SJCRH30 (cell line): ENCODE measurements at places on chromosomes 12 and 14. TPM values are rescaled to one million over a fixed set of nuclear protein-coding genes. Genes with fewer than 3 reads are reported as not detected.

Gene GLT1D1
- total RNA-seq = 0.10 TPM in 1 of 2 replicates, not detected in the other

Gene ALDH1L2
- total RNA-seq = 0.45 and 0.48 TPM in 2 replicates

Gene STAC3
- 1,199 and 1,339 TPM in 2 replicates for total RNA-seq

GRCh38 chr12:120116441-120116791, at the start of gene RAB35:
TSS of gene RAB35 (minus strand) at chr12:120116753. CDS start at chr12:120116650, 103 bp downstream.
- no peak for DNase-seq

Gene TMEM229B
- total RNA-seq = not detected in 2 replicates

Gene ADAM21
- total RNA-seq = 0.15 and 0.67 TPM in 2 replicates

Gene SBNO1
- total RNA-seq = 38.4 and 40.8 TPM in 2 replicates

- no peak for DNase-seq
Measured at GRCh38 chr12:95343461-95344230, 126.0 kb downstream of the VEZT start.

DNA sequence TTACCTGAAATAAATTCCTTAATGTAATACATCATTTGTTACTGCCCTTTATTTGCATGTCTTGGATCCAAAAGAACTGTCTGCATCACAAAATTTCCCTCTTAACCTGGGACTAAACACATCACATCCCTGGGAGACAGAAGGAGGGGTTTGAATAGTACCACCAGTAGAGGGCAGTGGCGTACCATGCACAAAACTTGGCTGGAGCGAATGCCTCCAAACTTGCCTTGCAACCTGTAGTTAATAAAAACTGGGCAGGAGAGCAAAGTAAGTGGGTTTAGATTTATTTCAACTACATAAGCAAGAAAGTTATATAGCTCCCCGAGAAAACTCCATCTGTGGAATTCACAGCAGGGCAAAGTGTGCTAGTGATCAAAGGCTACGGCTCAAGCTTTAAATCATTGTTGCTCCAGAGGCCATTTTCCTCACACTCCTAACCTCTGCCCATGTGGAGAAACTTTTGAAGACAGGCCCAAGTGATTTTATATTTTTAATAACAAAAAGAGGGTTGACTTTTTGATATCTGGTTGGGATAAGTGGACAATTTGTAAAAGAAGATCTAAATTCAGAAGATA, 1176.7 kb upstream of the SEL1L start:
- DNase-seq = peak; percentile 78

GRCh38 chr12:48890657-48891418, 25.2 kb upstream of the RND1 start:
- peak; percentile 88 for DNase-seq

- peak; percentile 94 for DNase-seq
Measured at GRCh38 chr14:68824517-68825347, 31.9 kb upstream of the ZFP36L1 start.

DNA sequence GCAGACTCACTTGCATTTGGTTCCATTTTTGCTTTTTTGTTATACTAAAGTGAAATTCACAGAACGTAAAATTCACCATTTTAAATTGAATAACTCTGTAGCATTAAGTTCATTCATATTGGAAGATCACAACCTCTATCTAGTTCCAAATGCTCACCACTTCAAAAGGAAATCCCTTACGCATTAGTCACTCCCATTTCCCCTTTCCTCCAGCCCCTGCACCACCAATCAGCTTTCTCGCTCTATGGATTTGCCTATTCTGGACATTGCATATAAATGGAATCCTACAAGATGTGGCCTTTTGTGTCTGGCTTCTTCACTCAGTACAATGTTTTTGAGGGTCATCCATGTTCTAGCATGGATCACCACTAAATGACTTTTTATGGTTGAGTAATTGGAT, 294.5 kb downstream of the KSR2 start:
- no peak for DNase-seq

DNA sequence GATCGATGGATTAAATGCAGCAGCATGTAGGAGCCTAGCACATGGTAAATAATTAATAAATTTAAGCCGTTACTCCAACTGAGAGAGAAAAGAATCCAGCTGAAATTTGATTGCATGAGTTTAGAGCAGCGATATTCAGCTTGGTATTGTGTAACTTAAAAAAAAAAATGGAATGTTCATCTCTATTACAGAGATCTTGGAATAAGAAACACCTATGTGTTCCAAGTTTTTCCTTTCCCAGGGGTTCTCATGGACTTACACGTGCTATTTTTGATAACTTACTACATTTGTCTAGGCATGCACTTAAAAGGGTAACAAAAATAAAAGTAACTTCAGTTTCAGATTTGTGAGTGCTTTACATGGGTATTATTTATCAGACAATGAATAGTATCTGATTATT, 122.8 kb downstream of the RASSF9 start:
- DNase-seq = no peak

DNA sequence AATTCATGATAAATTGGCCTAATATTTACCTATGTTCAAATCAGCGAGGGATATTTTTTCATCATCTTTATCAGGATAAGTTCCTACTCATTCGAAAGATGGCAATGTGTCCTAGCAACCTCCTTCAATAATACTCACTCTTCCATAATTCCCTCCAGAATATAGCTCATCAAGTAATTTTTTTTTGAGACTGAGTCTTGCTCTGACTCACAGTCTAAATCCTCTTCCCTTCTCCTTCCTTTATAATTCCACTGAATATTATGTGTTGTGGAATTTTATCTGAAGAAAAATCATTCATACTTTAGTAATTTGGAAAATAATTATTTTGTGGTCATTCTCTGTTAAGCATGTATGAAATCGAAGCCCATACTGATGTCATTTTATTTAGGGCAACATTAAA, 663.8 kb downstream of the FLRT2 start:
- no peak for DNase-seq

Gene CYP27B1
- total RNA-seq = 72.6 and 97.4 TPM in 2 replicates

DNA sequence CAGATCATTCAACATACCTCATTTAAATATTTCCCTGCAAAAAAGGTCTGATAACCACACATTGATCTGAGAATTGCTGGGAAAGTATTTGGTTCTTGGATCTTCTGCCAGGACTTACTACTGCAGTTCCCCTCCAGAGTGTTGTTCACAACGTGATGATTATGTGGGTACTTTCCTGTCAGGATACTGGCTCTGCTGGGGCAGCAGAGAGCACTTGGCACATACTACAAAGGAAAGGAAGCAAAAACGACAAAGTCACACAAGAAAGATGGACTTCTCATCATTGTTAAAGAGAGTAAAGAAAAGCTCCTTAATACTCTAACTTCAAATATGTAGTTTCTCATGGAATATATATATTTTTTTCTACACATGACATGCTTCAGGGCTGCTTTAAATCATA, 11.5 kb downstream of the GNS start:
- DNase-seq = no peak

DNA sequence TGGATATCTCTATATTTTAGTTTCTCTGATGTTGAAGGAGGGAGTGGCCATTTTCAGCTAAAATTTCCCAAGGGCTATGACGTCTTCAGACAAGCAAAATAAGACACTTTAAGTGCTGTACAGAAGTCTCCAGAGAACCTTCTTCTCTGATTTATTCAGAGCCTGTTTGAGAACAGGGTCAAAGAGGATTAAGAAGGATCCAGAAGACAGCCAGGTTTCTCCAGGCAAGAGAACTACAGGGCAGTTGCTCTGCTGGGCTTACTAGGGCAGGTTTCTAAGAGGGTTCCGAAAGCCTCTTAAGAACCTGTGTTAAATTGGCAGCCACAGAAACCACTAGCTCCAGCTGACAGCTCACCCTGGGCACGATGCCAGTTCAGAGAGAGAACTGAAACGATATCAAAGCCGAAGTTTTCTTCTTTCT, 1.2 kb downstream of the MGP start:
- DNase-seq = peak; percentile 88

DNA sequence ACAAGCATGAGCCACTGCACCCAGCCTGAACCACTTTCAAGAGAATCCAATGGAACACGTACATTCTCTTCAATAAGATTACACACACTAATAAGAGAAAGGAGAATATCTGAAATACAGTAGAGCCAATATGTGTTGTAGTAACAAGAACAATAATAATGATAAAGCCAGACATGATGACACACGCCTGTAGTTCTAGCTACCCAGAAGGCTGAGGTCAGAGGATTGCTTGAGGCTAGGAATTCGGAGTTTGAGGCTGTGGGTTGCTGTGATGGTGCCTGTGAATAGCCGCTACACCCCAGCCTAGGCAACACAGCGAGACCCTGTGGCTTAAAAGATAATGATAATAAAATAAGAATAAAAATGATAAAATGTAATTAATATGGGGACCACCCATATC, 15.6 kb downstream of the APOBEC1 start:
- no peak for DNase-seq

Gene PPP1R36
- total RNA-seq = 0.24 and 0.56 TPM in 2 replicates

- no peak for DNase-seq
Measured at GRCh38 chr12:98456576-98457573, 58.5 kb upstream of the TMPO start.

DNA sequence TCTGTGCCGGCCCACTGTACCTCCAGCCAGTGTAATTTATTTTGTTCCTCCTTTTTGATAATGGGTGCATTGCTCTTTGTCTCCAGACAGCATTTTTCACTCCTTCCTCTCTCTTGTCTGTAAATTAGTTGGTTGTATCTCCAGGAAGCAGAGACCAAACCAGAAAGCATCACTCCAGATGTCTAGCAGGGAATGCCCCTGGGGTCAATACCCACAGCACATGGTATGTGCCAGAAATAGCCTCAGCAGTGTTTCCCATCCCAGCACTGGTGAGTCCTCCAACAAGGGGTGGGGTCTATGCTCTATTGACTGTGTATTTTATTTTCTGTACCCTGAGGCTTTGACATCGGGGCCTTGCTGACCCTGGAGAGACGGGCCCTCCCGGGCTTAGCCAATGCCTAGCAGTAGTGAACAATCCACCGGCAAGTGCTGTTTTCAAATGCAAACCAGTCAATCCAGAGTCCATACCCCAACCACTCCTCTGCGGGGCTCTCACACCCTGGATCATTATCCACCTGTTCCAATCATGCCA, 50.2 kb upstream of the FZD10 start:
- no peak for DNase-seq

DNA sequence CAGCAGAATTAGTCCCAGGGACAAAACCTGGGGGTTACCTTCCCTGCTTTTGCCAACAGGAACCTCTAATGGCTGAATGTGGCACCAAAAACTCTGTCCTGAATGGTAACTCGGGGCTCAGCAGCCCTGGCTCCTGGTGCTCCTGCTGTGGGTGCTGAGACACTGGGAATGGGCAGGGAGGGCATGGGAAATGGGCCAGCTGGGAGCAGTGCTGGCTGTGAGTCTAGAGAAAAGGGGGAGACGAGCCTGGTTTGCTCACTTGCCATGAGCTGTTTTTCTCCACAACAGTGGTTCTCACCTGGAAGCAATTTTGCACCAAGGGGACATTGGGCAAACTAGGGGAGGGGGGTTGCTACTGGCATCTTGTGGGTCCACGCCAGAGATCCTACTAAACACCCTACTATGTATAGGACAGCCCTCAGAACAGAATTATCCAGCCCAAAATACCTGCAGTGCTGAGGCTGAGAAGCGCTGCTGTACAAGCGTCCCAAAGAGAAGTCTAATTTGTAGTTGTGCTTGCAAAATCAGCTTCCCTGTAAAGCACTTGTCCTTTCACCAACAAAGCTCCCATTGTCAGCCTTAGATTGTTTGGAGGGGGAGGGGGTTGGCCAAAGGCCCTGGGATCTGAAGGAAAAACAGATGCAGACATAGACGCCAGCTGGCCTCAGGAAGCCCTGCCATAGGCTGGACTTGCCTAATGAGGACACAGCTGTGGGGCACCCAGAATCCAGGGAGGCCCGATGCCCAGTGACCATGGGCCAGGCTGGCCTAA, 3.6 kb downstream of the LRRC74A start:
- peak; percentile 90 for DNase-seq

Gene RNASE1
- not detected in 2 replicates for total RNA-seq

Gene KIF5A
- total RNA-seq = 0.41 and 0.47 TPM in 2 replicates

DNA sequence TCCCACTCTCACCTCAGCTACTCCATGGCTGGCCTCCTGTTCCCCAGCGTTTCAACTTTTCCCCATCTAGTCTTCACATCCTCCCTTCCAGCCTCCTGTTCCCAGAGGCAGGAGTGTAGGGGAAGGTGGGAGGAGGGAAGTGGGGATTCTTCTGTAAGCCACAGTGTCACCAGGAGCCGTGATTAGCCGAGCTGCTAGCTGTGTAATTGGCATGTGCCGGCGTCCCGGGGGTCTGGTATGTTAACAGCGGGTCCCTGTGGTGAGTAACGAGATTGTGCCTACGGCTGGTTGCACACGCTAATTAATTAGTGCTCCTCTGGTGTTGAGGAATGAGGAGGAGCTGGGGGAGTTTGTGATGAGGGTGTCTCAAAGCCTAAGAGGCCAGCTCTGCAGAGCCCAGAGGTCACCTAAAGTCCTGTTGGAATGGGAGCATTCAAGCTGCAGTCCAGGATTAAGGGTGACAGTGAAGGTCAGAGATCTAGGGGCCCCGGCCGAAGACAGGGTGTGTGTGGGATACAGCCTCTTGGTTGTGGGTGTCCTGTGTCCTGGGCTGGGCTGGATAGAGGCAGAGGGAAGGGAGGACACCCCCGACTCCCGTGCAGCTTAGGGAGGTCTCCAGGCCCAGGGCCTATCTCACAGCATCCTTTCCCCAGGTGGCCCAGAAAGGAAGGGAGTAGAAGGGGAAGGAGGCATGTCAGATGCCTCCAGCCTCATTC, 10.0 kb upstream of the CALCOCO1 start:
- DNase-seq = no peak

DNA sequence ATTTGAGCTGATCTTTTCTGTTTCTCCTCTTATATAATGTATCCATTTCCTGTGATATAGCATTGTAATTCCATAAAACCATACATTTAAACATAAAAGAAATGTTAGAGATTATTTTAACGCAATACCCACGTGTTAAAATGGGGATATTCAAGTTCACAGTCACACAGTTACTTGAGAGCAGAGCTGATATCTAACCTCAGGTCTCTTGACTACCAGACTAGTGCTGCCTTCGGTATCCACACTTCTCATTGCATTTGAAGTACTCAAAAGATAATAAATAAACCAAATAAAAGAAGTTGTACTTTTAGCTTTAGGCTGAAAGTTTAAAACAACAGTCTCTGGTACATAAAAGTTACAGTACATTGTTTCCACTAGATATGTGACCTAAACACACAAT, 2.9 kb downstream of the CLECL1 start:
- no peak for DNase-seq

- no peak for DNase-seq
Measured at GRCh38 chr12:40635141-40635731, 57.0 kb upstream of the CNTN1 start.

DNA sequence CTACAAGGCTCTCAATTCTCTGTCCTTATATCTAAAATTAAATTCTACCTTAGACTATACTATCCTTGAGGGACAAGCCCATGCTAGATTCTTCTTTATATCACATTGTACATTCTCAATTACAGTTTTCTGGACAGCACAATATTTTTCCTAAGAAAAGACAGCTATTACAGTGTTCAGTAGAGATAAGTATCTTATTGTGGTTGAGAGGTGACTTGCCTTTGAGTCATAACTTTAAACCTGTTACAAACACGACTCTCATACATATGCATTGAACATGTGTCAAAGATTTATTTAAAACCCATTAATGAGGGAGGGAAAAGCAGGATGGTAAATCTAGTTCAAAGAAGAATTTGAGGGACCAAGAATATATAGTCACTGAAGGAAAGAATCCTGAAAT, 61.1 kb downstream of the TPH2 start:
- no peak for DNase-seq

GRCh38 chr12:105231396-105231795, 4.6 kb downstream of the APPL2 start:
- no peak for DNase-seq

Gene GRIP1
- 8.2 and 8.8 TPM in 2 replicates for total RNA-seq

- DNase-seq = no peak
Measured at GRCh38 chr12:108622421-108622820, 11.3 kb downstream of the SELPLG start.

Gene SCN8A
- total RNA-seq = 0.33 and 0.67 TPM in 2 replicates

Gene PLD4
- total RNA-seq = not detected in 2 replicates

- DNase-seq = no peak
Measured at GRCh38 chr14:91261986-91262549, 17.6 kb upstream of the GPR68 start.

Gene KLRC4
- not detected in 2 replicates for total RNA-seq

Gene RNU6-7
- total RNA-seq = not detected in 2 replicates
